ENCODE measurements at places on chromosomes 11 and 22. TPM values are rescaled to one million over a fixed set of nuclear protein-coding genes. Genes with fewer than 3 reads are reported as not detected.

Gene RIMBP3C
- not detected for total RNA-seq

Gene OR6A2
- 0.27 TPM for total RNA-seq

Gene F2
- total RNA-seq: 0.73 TPM

Gene AMOTL1
- 39.8 TPM for total RNA-seq

Gene HBE1
- total RNA-seq: 1.5 TPM
